ENCODE measurements at places on chromosomes 3 and 15.

DNA sequence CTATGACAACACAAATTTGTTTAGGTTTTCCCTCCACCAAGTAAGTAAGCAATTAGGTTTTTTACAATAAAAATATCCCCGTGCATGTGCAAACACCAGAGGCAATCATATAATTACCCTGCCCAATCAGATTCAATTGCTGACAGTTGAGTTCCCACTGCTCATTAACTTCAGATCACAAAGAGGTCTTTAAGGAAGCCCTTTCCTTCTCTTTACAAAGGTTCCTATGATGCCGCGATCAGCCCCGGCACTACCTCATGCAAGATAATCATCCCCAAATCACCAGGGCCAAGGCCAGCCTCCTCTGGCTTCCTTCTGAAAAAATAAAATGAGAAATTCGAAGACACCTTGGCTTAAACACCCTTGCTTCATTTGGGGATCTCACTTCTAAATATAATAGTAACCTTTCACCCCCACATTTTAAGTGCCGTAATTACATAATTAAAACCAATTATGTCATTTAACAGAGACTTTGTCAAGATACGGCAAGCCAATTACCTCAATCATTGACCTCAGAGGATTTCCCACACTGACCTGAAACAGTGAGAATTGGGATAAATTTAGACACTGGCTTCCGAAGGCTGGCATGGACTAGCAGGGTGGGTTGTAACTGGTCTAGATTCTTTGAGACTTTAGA, 121.3 kb upstream of the WNT5A start:
- no peak for DNase-seq

DNA sequence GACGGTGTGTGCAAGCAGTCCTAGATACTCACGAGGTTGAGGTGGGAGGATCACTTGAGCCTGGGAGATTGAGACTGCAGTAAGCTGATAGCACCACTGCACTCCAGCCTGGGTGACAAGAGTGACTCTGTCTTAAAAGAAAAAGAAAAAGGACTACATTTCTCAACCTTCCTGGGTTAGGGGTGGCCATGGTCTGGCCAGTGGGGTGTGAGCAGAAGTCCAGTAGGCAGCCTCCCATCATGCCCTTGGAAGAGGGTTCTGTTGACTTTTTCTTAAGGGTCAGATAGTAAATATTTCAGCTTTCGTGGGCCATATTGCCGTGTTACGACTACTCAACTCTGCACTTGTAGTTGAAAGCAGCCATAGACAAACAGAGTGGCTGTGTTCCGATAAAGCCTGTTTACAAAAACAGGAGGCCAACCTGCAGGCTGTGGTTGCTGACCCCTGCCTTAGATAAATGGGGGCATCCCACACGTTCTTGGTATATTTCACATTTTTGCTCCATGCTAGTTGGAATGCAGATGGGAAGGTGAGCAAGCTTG, 31.0 kb upstream of the PDE8A start:
- no peak for DNase-seq

DNA sequence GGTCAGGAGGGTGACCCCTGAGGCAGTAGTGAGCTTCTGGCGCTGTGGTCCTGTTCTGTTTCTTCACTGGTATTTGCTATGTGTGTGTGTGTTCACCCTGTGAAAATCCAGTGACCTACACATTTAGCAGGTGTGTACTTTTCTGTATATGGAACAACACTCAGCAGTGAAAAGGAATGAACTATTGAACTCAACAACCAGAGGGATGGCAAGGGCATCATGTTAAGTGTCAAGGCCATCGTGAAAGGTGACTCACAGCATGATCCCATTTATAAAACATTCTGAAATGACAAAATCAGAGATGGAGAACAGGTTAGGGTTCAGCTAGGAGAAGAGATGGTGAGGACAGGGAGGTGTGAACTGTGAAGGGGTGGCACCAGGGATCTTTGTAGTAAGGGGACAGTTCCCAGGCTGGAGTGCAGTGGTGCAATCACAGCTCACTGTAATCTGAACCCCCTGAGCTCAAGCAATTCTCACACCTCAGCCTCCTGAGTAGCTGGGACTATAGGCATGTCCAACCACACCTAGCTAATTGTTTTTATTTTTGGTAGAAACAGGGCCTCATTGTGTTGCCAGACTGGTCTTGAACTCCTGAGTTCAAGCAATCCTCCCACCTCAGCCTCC, 10.0 kb upstream of the RAB43 start:
- DNase-seq: no peak

DNA sequence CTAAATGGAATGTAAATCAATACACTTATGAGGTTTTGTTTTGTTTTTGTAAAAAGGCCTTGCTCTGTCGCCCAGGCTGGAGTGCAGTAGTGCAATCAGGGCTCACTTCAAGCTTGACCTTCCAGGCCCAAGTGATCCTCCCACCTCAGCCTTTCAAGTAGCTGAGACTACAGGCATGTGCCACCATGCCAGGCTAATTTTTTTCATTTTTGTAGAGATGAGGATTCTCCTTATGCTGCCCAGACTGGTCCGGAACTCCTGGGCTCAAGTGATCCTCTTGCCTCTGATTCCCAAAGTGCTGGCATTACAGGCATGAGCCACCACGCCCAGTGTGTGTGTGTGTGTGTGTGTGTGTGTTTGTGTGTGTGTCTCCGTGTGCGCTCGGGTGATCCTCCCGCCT, 1.3 kb upstream of the TRIP4 start:
- no peak for DNase-seq

DNA sequence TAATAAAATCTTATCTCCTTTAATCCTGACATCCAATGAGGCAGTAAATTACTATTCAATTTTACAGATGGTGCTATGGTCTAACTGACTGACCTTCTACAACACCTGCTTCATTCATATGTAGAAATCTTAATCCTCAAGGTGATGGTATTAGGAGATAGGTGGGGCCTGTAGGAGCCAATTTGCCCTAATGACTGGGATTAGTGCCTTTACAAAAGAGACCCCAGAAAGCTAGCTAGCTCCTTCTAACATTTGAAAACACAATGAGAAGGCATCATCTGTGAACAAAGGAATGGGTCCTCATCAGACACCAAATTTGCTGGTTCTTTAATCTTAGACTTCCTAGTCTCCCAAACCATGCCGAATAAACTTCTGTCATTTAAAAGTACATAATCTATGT, 137.4 kb upstream of the UBP1 start:
- no peak for DNase-seq

DNA sequence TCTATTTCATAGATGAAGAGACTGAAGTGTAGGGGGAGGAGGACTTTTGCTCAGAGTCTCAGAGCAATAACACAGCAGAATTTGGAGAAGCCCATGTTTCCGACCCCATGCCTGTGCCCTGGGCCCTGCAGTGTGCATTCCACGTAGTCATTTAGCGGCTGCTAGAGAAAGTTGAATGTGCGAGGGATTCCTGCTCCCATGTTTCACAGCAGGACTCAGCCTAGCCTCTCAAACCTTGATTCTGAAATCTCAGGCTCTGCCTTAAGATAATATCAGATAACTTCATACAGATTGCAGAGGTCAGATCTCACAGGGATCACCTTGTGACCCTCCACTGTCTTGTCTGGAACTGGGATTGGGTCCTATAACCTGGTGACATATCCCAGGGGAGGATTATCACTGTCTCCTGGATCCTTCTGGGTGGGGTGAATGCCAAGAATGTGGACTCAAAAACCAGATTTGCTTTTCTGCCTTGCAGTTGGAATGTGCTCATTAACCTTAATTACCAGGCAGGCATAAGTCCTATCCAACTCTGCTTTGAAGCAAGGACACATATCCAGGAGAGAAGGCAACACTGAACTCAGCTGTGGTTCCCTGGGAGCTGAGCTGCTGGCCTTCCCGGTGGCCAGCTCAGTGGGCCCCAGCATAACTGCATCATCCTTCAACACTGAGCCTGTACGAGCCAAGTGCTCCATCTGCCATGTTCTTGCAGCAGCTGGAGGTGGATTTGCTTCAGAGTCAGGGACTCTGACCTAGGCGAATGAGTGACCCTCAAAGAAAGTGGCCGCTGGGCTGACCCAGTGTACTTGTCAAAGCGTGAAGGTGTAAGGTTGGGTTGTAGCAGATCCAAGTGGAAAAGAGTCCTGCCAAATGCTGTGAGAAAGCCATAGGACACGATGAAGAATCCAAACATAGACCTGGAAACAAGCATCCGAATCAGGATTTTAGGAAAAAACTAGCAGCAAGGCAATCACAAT, 43.0 kb downstream of the CTXND1 start:
- DNase-seq: no peak

DNA sequence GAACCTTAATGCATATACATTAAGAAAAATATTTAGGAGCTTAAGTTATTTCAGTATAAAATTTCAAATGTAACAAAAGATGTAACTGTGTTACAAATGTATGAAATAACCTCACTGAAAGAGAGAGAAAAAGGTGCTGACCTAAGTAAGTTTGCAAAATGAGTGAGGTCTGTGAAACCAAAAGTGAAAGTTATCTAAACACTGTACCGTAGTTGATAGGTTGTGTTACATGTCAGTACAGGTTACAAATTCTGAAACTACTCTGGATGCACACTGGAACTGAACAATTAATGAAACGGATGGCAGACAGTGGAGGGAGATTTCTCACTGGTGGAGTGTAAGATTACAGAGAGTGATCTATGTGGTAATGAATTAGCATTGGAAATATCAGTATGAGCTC, 420.7 kb downstream of the ZNF385D start:
- DNase-seq: no peak

DNA sequence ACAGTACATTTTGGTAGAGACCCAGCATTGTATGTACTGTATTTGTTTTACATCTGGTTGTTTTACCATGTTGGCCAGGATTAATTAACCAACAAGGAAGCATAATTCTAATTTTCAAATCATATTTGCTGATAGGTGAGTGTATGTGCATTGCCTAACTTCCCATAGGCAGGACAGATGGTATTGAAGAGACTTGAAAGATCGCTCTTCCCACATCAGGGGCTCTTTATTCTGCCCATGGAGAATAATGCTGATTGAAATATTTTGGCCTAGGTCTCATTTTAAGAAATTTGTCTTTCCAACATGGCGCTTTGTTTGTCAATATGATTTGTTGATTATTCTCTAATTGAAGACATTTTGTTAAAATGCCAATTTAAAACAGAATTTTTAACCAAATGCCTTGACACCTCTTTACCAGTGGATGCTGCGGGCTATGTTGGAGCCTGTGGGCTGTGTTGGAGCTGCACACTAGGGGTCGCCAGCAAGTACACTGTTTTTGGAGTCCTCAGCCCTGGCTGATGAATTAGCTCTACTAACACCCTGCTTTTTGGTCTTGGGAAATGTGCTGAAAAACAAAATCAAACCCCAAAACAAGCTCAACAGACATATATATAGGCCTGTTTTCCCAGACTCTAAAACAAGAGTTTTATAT, 5.3 kb downstream of the P2RY12 start:
- peak; percentile 43 for DNase-seq

- DNase-seq: peak; percentile 65
Measured at GRCh38 chr15:100901702-100902435, 17.3 kb upstream of the LRRK1 start.

DNA sequence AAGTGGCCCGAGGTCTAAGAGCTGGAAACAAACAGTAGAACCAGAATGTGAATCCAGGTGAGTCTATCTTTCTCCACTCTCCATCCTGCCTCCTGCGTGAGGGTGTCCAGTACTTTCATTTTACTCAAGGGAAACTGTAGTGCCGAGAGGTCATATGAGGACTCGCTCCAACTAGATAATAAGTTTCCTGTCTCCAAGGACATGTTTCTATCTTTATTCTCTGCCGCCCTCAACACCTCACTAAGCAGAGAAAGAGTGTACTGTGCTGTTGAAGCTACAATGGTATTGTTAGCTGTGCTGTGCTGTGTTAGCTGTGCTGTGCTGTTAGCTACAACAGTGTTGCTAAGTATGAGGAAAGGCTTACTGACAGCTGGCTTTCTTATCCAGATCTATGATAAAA, 137.9 kb upstream of the COL8A1 start:
- no peak for DNase-seq

DNA sequence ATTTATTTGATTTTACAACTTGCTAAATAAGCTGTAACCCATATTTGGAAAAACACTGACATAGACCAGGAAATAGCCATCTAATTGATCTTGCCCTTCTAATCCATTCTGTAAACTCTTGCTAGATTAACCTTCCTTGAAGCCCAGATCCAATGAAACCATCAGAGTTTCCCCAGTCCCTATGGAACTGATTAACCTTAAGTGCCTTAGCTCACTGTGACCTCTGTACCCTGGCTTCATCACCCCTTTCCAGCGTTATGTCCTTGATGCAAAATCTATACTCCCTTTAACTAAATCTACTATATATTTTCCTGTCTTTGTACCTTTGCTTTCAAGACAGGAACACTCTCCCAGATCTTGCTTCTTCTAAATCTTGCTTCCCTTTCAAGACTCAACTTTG, 42.9 kb upstream of the CADPS start:
- DNase-seq: no peak

DNA sequence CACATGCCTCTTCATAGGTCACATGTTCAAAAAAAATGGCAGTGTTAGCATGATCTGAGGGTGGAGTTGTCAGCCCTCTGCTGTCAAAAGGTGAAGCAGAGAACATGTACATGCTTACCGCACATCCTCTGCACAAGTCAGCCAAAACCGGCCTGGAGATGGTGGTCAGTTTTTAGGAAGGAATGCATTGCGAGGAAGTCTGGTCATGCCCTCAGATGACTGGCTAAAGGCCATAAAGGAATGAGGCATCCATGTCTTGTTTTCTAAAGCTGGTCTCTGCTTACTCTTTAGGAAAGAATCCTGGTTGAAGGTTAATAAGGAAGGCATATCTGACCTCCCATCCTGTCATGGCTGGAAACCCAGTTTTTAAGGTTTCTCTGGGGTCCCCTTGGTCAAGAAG, 292.0 kb upstream of the CCDC54 start:
- DNase-seq: no peak

DNA sequence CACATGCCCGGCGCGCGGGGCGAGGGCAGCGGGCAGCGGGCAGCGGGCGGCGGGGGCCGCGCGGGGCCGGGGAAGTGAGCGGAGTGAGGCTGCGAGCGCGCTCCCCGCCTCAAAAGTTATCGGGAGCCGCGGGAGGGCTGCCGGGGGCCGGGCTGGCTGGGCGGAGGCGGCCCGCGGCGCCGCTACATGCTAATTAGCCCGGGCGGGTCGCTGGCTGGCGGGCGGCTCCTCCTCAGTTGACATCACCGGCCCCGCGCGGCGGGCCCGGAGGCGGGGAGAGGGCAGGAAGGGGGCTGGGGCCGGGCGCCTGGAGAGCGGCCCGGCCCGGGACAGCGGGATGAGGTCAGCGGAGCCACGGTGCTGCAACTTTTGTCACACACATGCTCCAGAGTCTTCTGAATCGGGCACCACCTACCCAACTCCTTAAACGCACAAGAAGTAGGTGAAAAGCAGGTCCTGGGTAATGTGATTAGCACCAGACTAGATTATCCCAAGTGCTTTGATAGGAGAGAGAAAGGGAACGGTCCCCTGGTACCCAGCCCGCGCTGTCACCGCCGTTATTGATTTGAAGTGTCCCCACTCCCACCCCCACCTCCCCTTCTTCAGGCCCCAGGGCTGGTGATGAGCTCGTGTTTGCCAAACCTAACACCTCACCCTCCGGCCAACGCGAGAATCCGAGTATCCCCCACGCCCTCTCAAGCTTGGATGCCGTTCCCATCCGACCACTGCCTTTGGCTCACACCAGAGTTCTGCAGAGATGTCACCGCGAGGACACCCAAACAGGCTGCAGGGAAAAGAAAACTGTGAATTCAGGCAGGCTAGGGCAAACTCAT, at the start of gene HEG1:
Gene HEG1 (minus strand): TSS at position 85 of the 833 bp plus-strand sequence. CDS start 107 bp downstream, outside the sequence.
- peak; percentile 90 for DNase-seq

- DNase-seq: no peak
Measured at GRCh38 chr3:142657033-142657432, 60.8 kb downstream of the PLS1 start.

Data from Daoy (cell line).